CD4-positive, CD25-positive, alpha-beta regulatory T cell (primary cell): ENCODE measurements at places on chromosomes 16 and 17. TPM values are rescaled to one million over a fixed set of nuclear protein-coding genes. Genes with fewer than 3 reads are reported as not detected.
A peak's percentile ranks its signal among the peaks of the same experiment; 100 is the strongest.

DOC2A gene
- total RNA-seq, result not detected

KLHL10 gene
- not detected for total RNA-seq

DNA sequence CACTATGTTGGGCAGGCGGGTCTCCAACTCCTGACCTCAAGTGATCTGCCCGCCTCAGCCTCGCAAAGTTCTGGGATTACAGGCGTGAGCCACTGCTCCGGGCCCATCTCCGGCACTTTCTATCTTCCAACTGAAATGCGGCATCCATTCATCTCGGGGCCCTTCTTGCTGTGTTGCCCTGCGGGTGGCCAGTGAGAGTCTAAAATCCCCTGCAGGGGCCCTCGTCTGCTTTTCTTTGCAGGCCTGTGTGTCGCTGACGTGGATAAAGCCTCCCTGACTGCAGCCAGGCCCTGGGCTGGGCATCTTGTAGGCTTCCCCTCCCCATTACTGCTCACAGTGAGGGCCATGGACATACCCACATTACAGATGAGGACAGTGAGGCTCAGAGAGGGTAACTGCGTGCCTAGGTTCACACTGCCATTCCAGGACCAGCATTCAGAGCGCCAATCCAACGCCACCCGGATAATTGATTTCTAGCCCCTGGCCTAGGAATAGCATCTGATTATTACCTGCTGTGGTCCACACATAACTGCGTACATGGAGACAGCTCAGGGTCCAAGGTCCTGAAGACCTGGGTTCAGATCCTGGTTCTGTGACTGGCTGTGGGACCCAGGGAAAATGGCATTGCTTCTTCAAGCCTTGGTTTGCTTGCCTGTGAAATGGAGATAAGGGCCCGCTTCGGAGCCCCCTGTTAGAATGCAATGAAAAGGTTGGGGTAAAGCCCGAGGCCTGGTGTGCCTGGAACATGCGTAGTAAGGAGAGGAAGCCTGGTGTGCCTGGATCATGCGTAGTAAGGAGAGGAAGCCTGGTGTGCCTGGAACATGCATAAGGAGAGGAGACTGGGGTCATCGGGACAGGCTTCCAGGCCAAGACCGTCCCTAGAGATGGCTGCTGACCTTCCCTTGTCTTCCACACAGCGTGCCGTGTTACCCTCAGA lies 25.0 kb downstream of the CRISPLD2 start:
- no peaks in the 10 kb centered on the region for H3K36me3 ChIP-seq
- no peak overlapping the region for H3K4me3 ChIP-seq
- no peaks in the 10 kb centered on the region for H3K4me1 ChIP-seq

- no peaks in the 10 kb centered on the region for H3K4me1 ChIP-seq
- H3K36me3 ChIP-seq, result no peaks in the 10 kb centered on the region
- DNase-seq, result no peak
- H3K27ac ChIP-seq, result no peak overlapping the region
- H3K27me3 ChIP-seq, result no peaks in the 10 kb centered on the region
- H3K4me3 ChIP-seq, result no peak overlapping the region
Observed at GRCh38 chr16:59878479-59878878, 1144.4 kb upstream of the GOT2 start.

- no peaks in the 10 kb centered on the region for H3K4me1 ChIP-seq
- no peaks in the 10 kb centered on the region for H3K36me3 ChIP-seq
- H3K27ac ChIP-seq, result no peak overlapping the region
- no peaks in the 10 kb centered on the region for H3K27me3 ChIP-seq
- no peak overlapping the region for H3K4me3 ChIP-seq
- no peak for DNase-seq
Observed at GRCh38 chr16:84953190-84953746, 58.1 kb downstream of the ZDHHC7 start.

DNA sequence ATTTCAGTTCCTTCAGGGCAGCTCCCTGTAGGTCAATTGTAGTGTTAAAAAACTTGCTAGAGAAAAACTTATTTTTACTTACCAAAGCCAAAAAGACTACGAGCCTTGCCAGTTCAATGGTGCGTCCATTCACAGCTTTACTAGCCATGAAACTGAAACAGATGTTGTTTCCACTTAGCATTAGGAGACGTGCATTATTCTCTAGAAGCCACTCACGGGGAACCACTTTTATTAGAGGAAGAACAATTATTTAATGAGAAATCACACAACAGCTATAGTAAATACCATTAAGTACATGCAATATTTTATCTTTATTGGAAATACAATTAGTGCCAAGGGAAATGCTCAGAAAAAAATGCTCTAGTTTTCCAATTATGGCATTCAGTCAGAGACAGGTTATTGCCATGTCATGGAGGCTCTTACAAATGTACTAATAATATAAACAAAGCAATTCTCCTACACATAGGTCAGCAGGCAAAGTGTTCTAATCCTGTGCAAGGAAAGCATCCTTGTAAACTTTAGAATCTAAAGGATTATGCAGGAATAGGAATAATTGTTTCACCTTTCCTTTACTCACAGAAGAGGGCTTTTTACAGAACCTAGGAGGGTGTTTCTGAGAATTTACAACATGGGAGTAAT lies 17.4 kb downstream of the LASP1NB start:
- H3K27ac ChIP-seq, result no peak overlapping the region
- H3K36me3 ChIP-seq, result no peaks in the 10 kb centered on the region
- no peaks in the 10 kb centered on the region for H3K4me1 ChIP-seq
- no peak overlapping the region for H3K4me3 ChIP-seq
- no peaks in the 10 kb centered on the region for H3K27me3 ChIP-seq
- DNase-seq, result no peak

DNA sequence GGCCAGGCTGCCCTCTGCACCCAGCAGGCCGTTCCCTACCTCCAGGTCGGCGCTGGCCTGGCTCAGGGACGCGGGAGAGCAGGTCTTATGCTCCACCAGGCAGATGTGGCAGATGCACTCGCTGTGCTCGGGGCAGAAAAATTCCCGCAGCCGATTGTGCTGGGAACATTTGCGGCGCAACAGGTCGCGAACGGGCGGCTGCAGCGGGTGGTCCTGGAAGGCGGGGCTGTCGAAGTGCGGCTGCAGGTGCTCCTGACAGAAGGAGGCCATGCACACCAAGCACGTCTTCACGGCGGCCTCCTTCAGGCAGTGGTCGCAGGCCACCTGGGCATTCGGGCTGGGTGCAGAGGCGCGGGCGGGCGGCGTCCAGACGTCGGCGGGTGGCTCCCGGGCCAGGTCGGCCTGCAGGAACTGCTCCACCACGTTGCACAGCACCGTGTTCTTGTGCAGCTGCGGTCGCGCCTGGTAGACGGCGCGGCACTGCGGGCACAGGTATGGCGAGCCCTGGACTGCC lies 439 bp downstream of the TRIM25 start:
- H3K27ac ChIP-seq, result peak overlapping the region; percentile 80
- H3K4me1 ChIP-seq, result peaks cover 59% of the 10 kb centered on the region
- DNase-seq, result no peak
- peak overlapping the region; percentile 88 for H3K4me3 ChIP-seq
